Upper lobe of left lung (tissue), 6 donors: ENCODE measurements at places on chromosomes 11 and 22. TPM values are rescaled to one million over a fixed set of nuclear protein-coding genes. Genes with fewer than 3 reads are reported as not detected.

DNA sequence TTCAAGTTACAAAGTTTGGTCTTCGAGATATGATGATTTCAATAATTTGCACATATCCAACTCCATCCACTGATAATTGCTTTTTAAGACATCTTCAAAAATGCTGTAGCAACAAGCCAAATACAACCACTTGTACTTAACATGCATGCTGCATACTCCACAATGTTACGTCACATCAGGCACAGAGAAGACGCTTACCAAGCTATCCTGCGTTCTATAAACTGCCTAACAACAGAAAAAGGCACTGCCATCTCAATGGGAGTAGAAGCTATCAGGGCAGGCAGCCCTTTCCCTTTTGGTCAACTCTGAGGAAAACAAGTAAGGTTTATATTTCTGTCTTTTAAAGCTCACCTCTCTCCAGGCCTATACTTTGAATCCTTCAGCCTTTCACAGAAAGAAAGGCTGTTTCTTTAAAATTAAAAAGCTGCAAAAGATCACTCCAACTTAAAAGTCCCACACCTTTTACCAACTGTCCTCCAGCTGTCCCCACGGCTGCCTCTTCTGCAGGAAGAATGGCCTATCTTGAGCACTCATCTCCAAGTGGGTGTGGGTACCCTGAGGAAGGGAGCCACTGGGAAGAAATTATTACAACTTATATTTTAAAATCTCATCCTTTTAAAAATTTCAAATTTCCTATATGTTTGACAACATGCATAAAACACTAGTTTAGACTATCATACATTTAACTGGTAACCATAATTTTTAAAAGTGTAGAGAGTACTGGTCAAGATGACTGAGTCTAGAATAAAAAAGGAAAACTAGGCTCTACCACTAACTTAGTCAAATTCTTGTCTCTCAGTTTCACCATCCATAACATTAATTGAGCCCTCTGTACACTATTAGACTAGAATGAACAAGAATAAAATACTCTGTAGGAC is 14.5 kb downstream of the PHF21A start:
- DNase-seq, result no peak

DNA sequence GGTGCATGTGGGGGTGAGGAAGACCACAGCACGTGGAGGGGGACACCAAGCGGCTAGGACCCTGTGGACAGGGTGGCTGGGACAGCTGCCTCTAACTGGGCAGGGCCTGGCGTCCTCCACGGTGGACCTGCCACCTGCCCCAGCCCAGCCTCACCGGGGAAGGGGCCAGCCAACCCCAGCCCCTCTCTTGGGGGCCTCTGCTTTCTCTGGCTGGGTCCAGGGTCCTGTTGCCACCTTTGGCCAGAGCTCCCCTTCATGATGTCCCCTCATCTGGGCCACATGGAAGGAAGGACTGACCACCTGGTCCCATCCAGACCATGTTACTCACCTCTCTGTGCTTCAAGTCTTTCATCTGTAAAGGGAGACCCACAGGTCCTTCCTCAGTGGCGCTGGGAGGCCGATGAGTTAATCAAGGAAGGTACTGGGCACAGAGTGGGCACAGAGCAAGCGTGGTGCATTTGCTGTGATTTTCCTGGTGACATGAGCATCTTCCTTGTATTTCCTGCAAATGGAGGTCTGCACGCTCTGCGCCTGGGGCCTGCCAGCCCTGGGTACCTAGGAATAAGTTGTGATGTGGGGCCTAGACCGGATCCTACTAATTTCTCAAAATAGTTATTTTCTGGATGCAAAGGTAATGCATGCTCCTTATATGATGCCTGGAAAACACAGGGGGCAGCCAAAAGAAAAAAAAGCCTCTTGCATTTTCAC is 538.4 kb downstream of the TBC1D22A start:
- DNase-seq, result peak; percentile 36

Gene PDGFD
- 2.7 TPM for total RNA-seq

- no peak for DNase-seq
Observed at GRCh38 chr11:116692318-116693101, 80.3 kb downstream of the BUD13 start.

DNA sequence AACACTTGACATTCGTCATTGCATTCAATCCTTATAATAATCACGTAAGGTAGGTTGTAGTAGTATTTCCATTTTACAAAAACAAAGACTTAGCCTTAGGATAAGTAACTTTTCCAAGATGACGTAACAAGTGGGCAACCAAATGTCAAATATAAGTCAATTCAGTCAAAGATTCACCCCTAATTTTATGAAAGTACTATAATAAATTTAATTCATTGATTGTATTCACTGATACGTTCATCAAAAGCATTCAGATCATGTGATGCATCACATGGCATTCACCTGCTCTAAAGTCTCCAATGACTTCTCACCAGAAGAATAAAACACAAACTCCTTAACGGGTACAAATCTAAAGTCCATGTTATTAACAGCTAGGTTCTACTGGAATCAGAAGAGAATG is 2.1 kb downstream of the KIF18A start:
- no peak for DNase-seq

- peak; percentile 76 for DNase-seq
Observed at GRCh38 chr11:2419638-2420501, 19.3 kb downstream of the TSSC4 start.

GRCh38 chr11:74171997-74172396 is 908 bp downstream of the PPME1 start:
- DNase-seq, result no peak

Gene C11orf16
- total RNA-seq, result 6.1 TPM

DNA sequence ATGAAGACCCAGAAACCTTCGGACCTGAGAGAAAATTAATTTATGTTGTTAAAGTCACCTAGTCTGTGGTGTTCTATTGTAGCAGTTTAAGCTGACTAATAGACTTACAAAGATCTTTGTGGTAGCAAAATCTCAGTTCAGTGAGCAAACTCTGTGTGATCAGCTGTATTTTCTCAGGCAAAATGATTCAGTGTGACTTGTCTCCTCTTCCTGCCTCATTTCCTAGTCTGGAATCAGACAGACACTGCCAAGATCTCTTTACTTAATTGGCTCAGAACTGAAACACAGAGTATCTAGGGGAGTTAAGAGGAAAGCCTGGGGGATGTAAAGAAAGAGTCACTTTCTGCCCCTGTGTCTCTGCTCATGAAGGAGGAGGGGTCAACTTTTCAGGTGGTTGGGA is 564.7 kb downstream of the KCNA4 start:
- no peak for DNase-seq

DNA sequence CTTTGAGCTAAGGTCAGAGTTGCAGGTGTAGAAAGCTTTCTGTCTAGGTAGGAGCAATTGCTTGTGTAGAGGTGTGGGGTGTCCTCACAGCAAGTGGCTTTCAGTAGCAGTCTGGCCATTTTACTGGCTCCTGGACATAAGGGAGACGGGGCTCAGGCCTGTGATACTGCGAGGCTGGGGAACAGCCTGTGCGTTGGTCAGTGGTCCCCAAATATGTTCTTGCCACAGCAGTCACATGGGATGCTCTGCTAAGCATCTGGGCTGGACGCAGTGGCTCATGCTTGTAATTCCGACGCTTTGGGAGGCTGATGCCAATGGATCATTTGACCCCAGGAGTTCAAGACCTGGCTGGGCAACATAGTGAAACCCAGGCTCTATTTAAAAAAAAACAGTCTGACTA is 1.9 kb downstream of the MCM5 start:
- DNase-seq, result no peak

DNA sequence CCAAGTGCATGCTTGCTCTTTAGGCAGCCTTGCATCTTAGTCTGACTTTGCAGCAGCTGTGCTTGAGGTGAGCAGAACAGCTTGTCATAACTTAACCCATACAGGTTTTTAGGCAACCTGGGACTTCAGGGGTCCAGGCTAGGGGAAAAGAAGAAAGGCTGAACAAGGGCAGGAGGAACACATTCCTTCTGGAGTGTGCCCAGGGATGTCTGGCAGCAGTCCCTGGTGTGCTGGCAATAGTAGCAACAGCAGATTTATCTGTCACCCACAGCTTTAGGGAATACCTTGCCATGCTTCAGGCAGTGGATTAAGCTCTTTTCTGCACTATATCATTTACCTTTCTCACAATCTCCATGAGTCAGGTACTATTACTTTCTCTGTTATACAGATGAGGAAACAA is 513.0 kb downstream of the RAB38 start:
- no peak for DNase-seq

Gene KCNJ5
- total RNA-seq, result 7.5 TPM

DNA sequence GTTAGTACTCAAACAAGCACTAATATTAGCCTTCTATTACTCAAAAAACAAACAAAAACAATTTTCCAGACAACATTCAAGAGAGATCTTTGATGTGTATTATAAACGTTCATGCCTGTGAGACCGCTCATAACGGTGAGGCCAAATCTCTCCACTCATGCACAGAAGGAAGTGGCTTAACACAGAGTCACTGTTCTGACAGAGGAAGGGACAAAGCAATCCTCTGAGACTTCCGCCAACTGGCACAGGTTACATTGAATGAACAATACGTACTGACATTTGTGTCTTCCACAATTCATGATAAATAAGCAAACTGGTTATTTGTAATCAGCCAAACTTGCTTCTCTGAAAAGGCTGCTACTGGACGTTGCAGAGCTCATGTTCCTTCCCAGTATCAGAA is 30.5 kb downstream of the CHKA start:
- DNase-seq, result no peak

GRCh38 chr11:680476-680875 is 14.5 kb downstream of the DEAF1 start:
- no peak for DNase-seq

Gene DGCR6
- total RNA-seq, result 4.8 TPM

- DNase-seq, result no peak
Observed at GRCh38 chr11:134101282-134101681, 32.4 kb downstream of the JAM3 start.

DNA sequence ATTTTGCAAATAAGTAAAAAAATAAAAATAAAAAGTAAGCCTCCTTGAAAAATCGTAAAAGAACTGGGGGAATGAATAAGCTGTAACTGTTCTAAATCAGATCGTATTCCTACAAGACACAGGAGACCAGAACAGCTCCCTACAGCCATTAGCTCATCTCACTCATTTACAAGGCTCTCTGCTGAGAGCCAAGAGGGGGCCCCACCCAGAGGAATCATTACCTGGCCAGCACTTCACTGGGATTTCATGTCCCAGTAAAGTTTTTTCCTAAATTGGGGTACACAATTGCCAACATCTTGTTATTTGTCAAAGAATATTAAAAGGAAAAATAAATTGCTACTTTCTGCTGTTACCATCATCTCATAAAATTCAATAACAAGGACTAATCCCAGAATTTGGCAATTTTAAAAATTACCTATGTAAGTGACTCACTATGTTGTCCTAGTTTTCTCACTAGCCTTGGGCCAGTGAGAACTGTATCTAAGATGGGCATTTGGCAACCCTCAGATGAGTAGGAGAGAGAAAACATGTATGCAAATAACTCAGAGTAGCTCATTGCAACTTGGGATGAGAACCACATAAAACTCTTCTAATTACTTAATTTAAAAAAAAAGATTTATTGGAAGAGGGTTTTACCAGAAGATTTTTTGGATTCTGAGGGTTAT is 18.4 kb upstream of the SMTN start:
- no peak for DNase-seq

DNA sequence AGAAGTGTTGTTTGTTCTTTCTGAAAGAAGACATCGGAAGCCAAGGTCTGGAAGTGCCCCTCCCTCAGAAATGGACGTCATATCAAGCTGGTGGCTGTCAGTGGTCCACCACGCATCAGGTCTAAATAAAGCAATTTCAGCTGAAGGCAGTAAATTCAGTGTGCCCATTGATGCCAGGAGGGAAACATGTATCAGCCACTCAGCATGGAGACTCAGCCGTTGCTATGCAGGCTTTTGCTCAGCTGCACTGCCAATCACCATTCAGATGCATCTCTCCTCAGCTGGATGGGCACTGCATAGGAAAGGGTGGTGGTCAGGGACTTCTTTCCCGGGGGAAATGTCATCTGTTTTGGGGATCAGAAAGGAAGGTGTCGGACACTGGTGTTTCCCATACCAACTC is 878.2 kb downstream of the NTM start:
- no peak for DNase-seq

DNA sequence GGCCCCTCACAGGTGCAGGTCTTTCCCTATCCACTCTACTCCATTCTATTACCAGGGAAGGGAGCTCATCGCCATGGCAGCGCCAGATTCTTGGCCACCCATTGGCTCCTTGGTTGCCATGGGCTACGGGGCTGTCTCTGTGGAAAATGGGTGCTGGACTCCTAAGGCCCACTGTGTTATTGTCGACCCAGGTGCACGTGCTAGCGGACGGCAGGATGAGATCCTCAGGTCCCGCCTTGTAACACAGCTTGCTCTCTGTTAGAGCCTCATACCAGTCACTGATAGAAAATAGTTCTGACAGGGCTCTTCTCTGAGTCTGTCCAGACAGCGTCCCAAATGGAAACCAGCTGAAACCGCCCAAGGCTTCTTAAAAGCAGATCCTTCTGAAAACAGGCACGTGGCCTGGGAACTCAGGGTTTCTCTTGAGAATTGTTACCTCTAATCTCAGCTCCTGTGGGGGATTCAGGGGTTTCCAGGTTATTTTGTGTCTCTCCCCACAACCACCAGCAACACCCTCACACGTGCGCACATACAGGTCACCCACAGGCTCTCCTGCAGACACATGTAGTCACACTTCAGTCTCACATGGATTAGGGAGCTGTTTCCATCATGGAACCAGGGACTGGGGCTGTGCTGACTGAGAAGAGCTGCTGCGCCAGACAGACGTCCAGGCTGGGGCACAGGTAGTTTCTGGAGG is 1.5 kb downstream of the TUB start:
- DNase-seq, result no peak

Gene SLC37A2
- total RNA-seq, result 32.5 TPM

- no peak for DNase-seq
Observed at GRCh38 chr22:45318558-45319323, 9.0 kb downstream of the FAM118A start.

Gene ISX
- not detected for total RNA-seq

DNA sequence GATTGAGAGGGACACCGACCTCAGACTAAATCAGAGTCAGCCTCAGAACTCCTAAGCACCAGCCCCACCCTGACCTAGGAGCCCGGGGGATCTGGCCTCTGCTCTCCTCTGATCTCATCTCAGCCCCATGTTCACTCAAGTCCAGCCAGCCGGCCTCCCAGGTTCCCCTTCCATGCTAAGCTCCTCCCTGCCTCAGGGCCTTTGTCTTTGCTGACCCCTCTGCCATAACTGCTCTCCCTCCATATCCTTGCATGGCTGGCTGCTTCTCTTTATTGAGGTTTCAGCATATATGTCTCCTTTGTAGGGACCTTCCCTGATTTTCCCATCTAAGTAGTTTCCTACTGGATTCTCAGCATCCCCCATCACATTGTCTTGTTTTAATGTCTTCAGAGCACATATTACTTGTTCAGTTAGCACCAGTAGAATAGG is 780 bp upstream of the SLC15A3 start:
- DNase-seq, result no peak
